ENCODE measurements at places on chromosomes 16 and 17.

- no peak for DNase-seq
Measured at GRCh38 chr16:13315642-13316427, 414.4 kb downstream of the SHISA9 start.

DNA sequence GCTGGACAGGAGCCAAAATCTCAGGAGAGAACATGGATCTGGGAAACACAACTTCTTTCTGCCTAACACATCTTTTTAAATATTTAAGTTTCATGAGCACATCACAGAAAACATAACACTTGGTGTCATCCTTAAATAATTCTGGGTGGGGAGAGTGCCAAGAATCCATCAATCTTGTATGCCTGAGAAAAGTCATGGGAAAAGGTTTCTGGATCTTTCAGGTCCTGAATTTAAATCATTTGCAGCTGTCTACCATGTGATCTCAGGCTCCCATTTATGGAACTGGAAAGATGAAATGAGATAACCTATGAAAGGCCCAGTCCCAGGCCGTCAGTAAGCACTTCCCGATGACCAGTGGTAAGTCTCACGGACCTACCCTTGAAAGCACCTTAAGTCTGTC, 15.1 kb downstream of the CDH11 start:
- DNase-seq, result no peak

- DNase-seq, result no peak
Measured at GRCh38 chr16:72552654-72553053, 380.7 kb upstream of the PMFBP1 start.

GRCh38 chr16:50888486-50889261, 146.8 kb downstream of the CYLD start:
- no peak for DNase-seq

DNA sequence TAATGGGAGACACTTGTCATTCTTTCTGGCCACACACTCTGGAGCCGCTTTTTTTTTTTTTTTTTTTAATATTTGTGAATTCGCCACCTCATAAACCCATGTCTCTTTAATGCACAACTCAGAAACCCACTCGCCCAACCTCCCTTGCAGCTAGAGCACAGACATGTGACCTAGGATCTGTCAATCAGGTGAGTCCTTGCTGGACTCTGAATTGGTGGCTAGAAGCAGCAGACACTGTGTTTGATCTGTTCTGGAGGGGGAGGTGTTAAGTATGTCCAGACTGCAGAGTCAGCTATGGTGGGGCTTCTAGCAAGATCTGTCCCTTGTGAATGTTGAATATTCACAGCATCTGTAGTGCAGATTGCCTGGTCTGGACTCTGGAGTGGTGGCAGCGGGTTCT, 112.1 kb downstream of the PRKCB start:
- no peak for DNase-seq

GRCh38 chr17:71548540-71549190, 572.2 kb upstream of the SOX9 start:
- DNase-seq, result no peak

GRCh38 chr17:73414171-73414955, 102.6 kb upstream of the CDC42EP4 start:
- no peak for DNase-seq

GRCh38 chr16:22220714-22221113, 14.6 kb downstream of the EEF2K start:
- DNase-seq, result no peak

- no peak for DNase-seq
Measured at GRCh38 chr16:65312795-65313194, 190.9 kb upstream of the CDH11 start.

- DNase-seq, result no peak
Measured at GRCh38 chr16:411576-412265, 10.0 kb downstream of the DECR2 start.

GRCh38 chr16:4677390-4677789, 16.0 kb upstream of the NUDT16L1 start:
- no peak for DNase-seq

DNA sequence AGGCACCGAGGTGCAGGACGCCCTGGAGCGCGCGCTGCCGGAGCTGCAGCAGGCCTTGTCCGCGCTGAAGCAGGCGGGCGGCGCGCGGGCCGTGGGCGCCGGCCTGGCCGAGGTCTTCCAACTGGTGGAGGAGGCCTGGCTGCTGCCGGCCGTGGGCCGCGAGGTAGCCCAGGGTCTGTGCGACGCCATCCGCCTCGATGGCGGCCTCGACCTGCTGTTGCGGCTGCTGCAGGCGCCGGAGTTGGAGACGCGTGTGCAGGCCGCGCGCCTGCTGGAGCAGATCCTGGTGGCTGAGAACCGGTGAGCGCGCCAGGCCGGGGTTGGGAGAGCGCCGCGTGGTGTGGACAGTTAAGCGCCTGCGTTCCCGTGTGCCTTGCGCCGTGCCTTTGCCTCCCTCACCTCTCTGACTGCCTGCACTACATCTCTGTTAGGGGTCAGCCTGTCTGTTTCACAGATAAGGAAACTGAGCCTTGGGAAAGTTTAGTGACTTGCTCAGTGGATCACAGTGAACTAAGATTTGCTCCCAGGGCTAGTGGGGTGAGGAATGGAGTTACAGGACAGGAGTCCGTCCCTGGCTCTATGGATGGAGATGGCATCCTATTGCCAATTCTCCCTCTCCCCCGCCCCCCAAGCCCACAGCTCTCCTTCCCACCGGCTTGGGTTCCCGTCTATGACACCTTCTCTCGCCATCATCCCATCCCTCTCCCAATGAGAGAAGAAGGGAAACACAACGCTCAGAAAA, 880 bp downstream of the SARM1 start:
- DNase-seq, result no peak

GRCh38 chr17:75267153-75267410, 3.9 kb downstream of the MIF4GD start:
- no peak for DNase-seq

- DNase-seq, result no peak
Measured at GRCh38 chr17:41984454-41984853, 17.9 kb downstream of the CNP start.

GRCh38 chr17:17626840-17627239, 35.3 kb upstream of the PEMT start:
- no peak for DNase-seq

GRCh38 chr17:43800736-43801135, 20.5 kb downstream of the CFAP97D1 start:
- DNase-seq, result no peak

DNA sequence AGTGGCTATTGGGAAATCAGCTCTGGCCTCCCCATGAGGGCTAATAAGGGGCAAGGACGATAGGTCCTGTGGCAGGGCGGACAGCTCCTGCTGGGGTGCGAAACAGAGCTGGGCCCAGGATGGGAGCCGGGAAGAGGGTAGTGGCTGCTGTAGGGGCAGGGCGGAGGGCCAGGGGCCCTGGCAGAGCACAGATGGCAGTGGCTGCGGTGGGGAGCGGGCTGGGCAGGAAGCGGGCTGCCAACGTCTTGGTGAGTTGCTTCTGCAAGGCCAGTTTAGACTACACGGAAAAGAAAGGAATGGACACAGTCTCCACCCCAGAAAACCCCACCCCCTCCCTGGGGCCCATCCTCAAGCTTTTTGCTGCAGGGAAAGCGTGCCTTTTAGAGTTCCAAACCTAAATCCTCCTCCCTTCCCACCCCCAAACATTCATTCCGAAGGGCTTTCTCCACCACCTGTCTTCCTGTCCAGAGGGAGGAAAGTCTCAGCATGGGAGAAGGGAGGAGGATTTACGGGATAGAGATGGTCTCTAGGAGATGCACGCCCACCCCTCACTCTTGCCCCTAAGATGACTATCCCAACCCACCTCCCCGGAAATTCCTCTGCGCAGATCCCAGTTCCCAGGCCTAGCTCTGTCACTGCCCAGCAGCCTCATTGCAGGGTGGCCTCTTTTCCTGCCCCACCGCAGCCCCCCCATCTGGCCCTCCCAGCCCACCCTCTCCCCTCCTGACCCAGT, 7.1 kb downstream of the NKIRAS2 start:
- DNase-seq, result no peak

DNA sequence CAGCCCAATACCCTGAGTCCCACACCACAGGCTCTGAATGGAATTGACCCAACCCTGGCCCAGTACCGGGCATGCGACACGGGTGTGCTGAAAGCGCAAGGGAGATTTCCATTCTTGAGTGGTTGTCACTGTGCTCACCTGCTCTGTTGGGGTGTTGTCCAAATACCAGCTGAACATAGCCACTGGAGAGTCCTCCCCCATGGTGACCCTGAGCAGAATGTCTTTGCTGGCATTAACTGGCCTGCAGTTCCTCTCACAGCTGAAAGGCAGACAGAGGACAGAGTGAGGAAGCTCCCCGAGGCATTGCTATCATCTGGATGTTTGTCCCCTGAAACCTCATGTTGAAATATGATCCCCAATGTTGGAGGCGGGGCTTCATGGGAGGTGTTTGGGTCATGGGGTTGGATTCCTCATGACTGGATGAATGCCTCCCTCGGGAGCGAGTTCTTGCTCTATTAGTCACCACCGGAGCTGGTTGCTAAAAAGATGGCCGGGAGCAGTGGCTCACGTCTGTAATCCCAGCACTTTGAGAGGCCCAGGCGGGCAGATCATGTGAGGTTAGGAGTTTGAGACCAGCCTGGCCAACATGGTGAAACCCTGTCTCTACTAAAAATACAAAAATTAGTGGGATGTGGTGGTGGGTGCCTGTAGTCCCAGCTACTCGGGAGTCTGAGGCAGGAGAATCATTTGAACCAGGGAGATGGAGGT, 57.3 kb upstream of the BCO1 start:
- peak; percentile 79 for DNase-seq

- DNase-seq, result no peak
Measured at GRCh38 chr17:3011891-3012290, 51.5 kb downstream of the OR1D5 start.

GRCh38 chr16:89655062-89655643, 2.4 kb downstream of the CHMP1A start:
- DNase-seq, result no peak

DNA sequence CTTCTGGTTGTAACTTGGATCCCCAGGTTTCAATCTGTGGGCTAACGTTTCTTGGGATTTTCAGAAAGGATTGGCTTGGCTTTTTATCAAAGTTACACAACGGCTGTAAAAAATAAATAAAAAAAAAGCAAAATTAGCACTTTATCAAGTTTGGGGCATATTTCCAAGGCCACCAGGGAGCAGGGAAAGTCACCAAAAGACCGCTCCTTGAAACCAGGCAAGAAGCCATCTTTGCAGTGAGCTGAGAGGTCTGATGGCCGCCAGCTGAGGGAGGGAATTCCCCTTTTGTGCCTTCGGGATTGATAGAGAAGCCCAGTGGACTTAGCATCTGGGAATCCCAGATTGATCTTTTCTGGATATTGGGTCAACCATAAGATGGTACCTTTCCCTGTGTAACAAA, 192.2 kb downstream of the WWOX start:
- no peak for DNase-seq

- DNase-seq, result no peak
Measured at GRCh38 chr17:81517339-81518112, 4.9 kb upstream of the ACTG1 start.

- DNase-seq, result no peak
Measured at GRCh38 chr17:13076905-13077304, 59.1 kb upstream of the ELAC2 start.

DNA sequence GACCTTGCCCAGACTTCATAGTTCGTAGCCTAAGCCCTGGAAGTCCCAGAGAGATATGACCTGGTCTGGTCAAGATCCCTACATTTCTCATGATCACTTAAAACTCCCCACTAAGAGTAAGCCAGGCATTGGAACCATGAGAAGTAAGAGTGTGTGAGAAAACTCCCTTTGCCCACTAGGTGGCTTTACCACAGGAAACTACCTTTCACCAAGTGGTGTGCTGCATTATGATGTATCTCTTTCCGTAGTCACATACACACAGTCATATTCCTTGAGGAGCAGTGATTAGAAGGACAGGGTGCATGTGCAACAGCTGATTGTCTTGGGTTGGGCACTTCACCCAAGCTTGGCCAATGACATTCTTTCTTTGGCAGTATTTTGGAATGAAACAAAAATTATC, 639.3 kb downstream of the KCNJ2 start:
- peak; percentile 1 for DNase-seq

DNA sequence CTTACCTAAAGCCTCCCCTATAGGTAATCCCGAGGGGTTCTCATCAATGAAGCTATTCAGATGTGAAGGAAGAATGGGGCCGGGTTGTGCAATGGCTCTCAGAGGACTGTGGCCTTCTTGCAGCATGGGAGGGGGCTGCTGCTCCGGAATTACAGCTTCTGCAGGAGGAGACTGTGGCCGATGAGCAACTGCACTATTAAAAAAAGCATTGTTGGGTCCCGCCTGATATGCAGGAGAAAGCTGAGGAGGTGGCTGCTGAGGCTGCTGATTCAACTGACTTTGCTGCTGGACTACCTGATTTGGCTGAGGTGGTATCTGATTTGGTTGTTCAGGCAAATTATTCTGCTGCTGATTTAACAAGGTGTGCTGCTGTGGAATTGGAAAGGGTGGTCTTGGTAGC, 64.8 kb downstream of the CACNG1 start:
- DNase-seq, result no peak

GRCh38 chr17:42120770-42121769, at the start of gene KAT2A:
Gene KAT2A, minus strand, starts transcription at chr17:42121367. Its CDS starts 63 bp downstream, at chr17:42121304.
- DNase-seq, result peak; percentile 96

GRCh38 chr17:35775583-35775982, 14.9 kb downstream of the C17orf50 start:
- DNase-seq, result no peak

GRCh38 chr17:14731591-14731990, 430.7 kb downstream of the HS3ST3B1 start:
- DNase-seq, result no peak

DNA sequence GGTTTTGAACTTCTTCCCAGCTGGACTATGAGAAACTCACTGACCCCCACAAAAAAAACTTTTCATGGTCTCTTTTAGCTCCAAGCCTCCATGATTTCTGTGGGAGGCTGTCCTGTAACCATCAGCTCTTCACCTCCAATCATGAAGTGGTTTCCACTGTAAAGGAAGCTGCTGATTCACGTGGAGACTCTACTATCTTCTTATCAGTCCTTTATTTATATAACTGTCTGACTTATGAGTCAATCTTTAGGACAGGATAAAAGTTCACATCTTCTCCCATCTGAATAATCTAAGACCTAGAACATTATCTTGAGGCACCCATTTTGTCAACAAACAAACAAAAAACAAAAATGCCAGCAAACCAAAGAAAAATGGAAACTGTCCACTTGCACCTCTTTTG, 409.9 kb downstream of the SLC39A11 start:
- no peak for DNase-seq

GRCh38 chr16:22674832-22675191, 139.2 kb upstream of the HS3ST2 start:
- DNase-seq, result no peak

DNA sequence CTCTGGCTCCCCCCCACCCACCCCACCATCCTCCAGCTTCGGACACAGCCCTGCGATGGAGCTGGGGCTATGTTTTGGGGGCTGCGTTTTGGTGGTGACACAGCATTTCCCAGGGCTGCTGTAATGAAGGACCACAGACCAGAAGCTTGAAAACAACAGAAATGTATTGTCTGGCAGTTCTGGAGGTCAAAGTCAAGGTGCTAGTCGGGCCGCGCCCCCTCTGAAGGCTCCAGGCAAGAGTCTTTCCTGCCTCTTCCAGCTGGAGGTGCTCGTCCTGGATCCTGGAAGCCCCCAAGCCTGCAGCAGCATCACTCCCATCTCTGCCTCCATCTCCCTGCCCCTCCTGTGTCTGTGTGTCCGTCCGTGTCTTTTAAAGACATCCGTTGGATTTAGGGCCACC, 50.8 kb downstream of the TBC1D16 start:
- no peak for DNase-seq

- no peak for DNase-seq
Measured at GRCh38 chr17:15236281-15237105, 28.6 kb downstream of the PMP22 start.

Measured in HuH-7.5 (cell line).